ENCODE measurements at places on chromosomes 12 and 14.

DNA sequence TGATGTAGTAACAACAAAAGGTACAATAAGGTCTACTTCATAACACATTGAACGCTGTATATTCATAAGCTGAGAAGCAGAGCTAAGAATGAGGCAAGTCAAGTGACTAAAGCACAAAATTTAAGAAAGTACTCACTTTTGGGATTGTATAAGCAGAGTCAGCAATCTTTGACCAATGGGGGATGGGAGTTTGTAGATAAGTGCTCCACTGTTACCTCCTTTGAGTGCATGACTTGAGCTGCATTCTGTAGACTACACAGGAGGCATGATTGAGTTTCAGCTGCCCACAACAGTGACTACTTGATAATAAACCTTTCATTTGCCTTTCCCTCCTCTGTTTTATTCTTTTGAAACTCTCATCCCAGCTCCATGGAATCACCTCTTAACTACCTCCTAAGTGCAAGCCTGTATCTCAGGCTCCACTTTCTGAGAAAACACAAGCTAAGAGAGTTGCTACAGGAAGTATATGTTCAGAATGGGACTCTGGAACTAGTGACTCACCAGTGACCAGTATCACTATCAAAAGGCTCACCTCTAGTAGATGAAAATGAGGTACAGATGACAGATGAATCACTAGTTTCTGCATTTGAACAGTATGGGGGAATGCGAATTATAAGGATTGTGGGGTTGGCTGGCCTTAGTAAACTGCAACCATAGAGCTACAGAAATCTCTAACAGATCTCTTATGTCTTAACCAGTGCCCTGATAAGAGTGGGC is 49.2 kb downstream of the SLC35F4 start:
- no peak for DNase-seq

GRCh38 chr14:75277815-75278421 is 710 bp upstream of the FOS start:
- DNase-seq = no peak

DNA sequence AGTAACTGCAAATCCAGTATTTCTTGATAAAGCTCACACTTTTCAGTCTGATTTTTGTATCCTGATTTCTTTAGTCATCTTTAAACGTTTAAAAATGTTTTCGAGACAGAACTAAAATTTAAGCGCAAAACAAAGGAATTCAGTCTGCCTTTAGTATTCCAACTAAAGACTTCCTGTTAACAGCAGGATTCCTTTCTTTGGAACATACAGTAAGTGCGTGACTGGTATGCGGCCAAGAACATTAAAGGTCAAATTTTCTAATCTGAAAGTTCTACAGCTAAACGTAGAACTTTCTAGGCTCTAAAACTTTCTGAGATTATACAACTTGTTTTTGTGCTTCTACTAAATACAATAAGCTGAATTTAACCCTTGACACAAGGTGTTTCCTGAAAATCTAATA is 9.9 kb downstream of the SAV1 start:
- DNase-seq = no peak

- DNase-seq = no peak
These were observed 1.8 kb upstream of the BTG1 start for GRCh38 chr12:92147491-92147890.

DNA sequence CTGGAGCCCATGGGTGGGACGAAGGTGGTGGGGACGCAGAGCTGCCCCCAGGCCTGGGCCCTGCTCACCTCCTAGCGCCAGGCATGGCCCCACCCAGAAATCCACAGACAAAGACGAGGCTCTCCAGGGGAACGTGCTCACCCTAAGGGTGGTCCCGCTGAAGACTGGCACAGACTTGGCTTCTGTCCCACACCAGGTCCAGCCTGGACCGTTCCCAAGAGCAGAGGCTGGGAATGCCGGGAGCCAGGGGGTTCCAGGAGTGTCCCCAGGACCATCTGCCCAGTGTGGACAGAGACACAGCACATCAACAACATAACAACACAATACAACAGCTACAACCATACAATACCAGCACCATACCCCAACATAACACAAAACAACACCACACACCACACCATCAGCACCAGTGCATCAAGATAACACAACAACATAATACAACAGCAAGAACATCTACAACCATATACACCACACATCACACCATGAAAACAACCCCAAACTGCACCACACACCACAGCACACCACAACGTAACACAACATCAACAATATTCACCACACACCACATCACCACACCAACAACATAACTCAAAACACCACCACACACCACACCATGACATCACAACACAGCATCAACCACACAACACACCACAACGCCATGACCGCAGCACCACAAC is 329.6 kb downstream of the ADGRD1 start:
- no peak for DNase-seq

GRCh38 chr12:66713984-66714383 is 35.1 kb upstream of the GRIP1 start:
- DNase-seq = no peak

GRCh38 chr14:34336501-34336900 is 125.5 kb downstream of the SPTSSA start:
- DNase-seq = no peak

DNA sequence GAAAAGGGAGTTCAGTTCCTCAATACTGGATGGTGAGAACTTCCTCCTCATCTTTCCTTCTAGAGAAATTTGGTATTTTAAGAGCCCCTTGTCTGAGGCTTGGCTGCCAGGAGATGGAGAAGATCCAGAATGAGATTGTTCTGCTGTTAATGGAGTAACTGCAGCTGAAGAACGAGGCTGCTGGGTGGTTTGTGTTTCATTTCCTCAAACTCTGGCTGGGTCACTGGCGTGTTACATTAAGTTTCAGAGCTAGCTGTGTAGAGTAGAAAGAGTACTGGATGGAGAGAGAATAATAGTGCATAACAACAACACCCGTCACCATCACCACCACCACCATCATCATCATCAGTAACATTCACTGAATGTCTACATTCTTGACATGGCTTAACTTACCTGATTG is 325.0 kb upstream of the TBX3 start:
- DNase-seq = no peak
